ENCODE measurements at places on chromosomes 7 and 10. TPM values are rescaled to one million over a fixed set of nuclear protein-coding genes. Genes with fewer than 3 reads are reported as not detected.

CYP51A1 gene
- polyA plus RNA-seq, result 17.5 TPM

GIMAP2 gene
- polyA plus RNA-seq, result 13.2 TPM

PON1 gene
- polyA plus RNA-seq, result not detected

EN2 gene
- not detected for polyA plus RNA-seq

UCN3 gene
- polyA plus RNA-seq, result not detected

OGDHL gene
- 0.07 TPM for polyA plus RNA-seq

C7orf57 gene
- polyA plus RNA-seq, result not detected

HERPUD2 gene
- 62.2 TPM for polyA plus RNA-seq

IDI2 gene
- not detected for polyA plus RNA-seq

- no peak for DNase-seq
Observed at GRCh38 chr7:112707655-112708054, 82.5 kb downstream of the TMEM168 start.

GRCh38 chr7:141184532-141185190 is 110.8 kb downstream of the TMEM178B start:
- DNase-seq, result no peak

DNA sequence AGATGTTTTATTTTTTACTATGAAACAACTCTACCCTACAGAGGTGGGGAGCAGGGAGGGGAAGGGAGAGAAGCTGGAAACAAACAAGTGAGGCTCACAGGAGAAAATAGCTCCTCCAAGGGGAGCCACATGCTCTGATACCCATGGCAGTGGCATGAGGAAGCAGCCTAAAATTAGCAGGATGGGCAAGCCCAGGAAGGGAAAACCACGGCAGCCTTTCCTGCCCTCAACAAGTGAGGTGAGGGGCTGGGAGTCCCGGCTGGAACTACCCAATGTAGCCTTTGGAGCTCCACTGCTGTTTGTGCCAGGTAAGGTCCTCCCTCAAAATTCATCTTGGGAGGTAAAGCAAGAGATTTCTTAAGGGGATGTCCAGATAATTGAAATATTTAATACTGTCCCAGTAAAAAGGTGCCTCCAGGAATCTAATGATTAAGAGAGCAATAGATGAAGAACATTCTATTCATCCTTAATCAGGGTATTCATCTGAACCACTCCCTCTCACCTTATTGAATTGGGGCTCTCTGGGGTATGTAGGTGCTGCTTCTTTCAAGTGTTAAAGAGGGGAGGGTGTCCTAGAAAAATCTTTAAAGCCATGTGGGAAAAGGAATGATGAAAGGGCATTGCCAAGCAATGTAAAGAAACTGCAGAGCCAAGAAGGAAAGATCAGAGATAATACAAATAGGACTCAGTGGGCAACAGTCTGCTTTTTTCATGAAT is 12.8 kb upstream of the HERC4 start:
- no peak for DNase-seq

DNA sequence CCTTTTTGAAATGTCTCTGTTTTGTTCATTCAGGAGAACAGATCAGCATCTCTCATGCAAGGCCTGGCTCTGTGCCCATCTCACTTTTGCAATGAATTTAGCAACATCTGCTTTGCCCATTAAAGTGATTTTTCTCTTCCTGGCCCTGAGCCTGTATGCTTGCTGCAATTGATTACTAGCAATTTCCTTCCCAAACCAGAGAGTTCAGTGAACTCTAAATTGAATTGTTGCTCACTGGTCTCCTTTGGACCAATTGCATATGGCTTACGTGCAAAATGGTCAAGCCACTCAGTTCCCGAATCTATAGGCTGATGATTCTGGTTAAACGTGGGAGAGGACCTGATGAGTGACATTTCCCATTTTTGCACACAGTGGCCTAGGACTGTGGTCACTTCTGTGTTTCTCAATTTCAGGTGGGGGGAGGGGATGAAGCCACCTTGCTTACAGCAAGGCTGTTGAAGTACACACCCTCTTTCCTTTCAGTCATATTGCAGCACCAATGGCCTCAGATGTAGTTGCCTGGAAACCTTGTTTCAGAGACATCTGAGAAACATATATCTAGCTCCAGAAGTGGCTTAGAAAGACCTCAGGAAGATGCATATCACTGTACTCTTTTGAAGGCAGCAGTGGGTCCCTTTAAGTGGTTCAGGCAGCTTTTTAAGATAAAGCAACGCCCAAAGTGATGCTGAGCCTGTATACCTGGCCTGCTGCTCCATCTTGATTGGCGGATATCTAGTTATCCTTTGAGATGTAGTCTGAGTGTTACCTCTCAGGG is 201.4 kb downstream of the PTEN start:
- DNase-seq, result no peak

- DNase-seq, result no peak
Observed at GRCh38 chr7:144827621-144828020, 8.2 kb downstream of the TPK1 start.

DNA sequence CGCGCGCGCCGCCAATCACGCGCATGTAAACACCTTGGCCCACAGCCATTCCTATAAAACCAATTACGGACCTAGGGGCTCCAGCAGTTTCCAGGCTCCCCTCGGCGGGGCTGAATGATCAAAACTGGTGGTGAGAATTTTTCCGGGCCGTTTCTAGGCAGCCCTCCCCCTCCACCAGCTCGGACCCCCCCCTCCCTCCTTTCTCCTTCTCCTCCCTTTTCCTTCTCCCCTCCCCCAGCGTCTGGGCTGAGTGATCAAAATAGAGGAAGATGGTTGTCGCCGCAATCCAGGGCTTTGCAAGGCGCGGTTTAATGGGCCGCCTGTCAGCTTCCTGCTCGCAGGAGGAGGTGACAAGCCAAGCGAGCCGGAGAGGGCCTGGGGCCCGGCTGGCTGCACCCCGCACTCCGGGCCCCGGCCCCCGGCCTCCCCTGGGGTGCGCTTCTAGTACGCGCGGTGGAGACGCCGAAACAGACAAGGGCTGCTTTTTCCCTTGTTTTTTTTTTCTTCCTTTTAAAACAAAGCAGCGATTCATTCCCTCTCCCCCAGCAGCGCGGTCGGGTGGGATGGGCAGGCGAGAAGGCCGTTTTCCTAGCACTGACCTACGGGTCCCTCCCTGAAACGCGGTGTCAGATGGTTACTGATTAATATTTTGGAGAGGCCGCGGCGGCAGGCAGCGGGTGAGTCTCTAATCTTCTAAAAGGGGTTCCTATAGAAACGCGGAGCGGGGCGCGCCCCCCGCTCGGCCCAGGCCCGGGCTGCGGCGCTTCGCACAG is 528 bp upstream of the TNRC18 start:
- DNase-seq, result peak; percentile 82

- no peak for DNase-seq
Observed at GRCh38 chr10:77782328-77783061, 144.1 kb downstream of the DLG5 start.

GRCh38 chr7:26447116-26447515 is 155.5 kb downstream of the SNX10 start:
- DNase-seq, result no peak

DNA sequence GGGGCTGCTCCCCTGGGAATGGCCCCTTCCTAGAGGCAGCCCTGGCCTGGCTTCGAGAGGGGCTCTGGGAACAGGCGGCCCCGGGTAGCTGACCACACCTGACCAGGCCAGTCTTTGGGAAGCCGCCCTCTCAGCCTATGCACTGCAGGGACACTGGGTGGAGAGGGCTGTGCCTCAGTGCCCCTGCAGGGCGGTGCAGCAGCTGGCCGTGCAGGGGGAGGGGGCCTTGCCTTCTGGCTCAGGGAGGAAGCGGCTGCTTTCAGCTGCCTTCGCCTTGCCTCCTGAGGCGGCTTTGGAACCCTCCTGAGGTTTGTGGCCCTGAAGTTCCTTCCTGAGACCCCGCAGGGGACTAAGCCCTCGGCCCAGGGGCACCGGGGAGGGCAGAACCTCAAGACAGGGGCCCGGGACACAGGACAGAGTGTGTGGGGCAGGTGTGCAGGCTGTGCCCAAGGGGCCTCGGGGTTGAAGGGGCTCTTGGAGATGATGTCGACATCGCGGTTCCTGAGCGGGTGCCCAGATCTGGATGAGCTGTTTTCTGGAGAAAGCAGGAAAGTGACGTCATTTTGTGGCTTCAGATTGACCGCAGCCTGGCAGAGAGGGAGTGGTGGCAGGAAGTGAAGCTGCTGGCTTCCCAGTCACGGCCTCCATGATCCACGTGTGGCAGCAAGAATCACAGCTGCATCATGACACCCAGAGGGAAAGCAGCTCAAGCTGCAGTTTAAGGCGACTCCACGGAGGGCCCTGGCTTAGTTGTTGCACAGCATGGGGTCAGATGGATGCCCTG is 17.7 kb downstream of the ADAM8 start:
- DNase-seq, result peak; percentile 62

GRCh38 chr7:142815134-142815533 is 39.7 kb upstream of the EPHB6 start:
- DNase-seq, result no peak

- DNase-seq, result no peak
Observed at GRCh38 chr10:61742812-61743211, 80.1 kb downstream of the CABCOCO1 start.

- no peak for DNase-seq
Observed at GRCh38 chr10:130777507-130778165, 533.9 kb downstream of the TCERG1L start.

- no peak for DNase-seq
Observed at GRCh38 chr7:98321301-98321700, 39.8 kb downstream of the BRI3 start.

- no peak for DNase-seq
Observed at GRCh38 chr10:108358912-108359311, 1194.4 kb upstream of the SORCS1 start.

DNA sequence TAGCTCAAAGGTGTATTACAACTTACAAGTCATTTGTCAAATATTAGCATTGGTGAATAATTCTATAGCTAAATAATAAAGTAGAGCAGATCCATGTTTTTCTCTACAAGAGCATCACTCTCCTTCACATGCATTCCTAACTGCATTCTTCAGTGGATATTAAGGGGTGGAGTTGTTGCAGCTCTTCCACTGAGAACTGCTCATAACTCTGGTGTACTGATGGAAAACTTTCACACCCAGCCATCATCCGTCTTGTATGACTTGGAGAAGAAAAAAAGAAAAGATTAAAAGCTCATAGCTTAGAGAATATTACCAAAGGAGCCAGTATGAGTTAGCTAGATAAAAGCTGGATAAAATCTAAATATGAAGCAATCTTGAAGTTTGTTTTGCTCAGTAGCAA is 10.2 kb upstream of the FAM13C start:
- no peak for DNase-seq

Measured in B cell (primary cell).